ENCODE measurements at places on chromosomes 5 and 9.

DNA sequence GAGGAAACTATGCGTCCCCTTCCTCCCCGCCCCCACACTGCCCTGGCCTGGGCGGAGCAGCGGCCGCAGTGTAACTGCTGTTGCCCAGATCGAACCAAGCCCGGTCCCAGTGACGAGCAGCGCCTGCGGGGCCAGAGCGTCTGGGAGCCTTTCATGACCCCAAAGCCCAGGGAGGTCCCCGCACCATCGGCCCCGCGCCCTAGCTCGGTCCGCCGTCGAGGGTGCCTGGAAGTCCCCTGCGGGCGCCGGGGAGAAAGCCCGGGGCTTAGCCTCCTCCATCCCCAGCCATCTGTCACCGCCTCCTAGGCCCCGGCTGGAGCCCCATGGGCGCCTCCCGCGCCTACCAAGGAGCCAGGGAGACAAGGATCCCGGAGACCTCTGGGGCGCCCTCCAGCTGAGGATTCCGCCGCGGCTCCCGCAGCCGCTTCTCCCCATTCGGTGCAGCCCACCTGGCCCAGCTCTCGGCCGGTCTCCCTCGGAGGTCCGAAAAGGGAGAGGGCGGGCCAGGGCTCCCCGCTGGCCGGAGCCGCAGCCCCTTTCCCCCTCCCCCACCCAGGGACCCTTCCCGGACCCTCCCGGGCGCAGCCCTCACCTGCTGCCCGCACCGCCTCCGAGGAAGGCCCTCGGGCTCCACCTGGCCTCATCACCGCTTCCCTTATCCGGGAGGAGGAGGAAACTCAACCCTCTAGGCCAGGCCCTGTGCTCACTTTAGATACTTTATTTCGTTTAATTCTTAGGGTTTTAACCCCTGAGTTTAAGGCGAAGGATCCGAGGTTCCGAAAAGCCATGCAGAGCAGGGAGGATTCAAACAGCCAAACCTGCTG is 45.6 kb downstream of the APTX start:
- DNase-seq = no peak

GRCh38 chr5:67094476-67095300 is 101.9 kb downstream of the CD180 start:
- no peak for DNase-seq

- no peak for DNase-seq
Measured at GRCh38 chr5:90307322-90307721, 102.2 kb downstream of the CETN3 start.

DNA sequence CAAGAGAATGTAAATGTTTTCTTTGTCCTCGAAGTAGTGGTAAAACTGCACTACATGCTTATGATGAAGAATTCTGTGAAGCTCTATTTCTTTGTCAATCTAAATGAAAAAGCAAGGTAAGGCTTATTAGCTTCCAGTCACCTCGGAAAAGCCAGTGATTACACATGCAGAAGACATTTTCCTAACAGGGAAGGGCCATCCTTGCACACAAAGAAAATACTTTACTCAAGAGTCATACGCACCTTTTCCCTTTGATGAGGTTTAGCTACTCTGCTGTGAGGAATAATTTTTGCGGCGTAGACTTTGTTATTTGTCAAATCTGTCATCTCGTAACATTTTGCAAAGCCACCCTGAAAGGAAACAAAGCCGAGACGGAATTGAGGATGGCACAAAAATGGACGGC is 1.1 kb downstream of the PLK2 start:
- DNase-seq = no peak

DNA sequence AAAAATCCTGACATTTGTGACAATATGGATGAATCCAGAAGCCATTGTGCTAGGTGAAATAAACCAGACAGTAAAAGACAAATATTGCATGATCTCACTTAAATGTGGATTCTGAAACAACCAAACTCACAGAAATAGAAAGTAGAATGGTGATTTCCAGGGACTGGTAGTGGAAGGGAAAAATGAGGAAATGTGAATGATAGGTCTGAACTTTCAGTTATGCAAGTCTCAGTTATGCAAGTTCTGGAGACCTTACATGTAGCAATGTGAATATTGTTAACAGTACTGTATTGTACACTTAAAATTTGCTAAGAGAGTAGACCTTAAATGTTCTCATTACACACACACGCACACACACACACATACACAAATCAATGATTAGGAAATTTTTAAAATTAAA is 84.9 kb downstream of the SLCO4C1 start:
- no peak for DNase-seq

DNA sequence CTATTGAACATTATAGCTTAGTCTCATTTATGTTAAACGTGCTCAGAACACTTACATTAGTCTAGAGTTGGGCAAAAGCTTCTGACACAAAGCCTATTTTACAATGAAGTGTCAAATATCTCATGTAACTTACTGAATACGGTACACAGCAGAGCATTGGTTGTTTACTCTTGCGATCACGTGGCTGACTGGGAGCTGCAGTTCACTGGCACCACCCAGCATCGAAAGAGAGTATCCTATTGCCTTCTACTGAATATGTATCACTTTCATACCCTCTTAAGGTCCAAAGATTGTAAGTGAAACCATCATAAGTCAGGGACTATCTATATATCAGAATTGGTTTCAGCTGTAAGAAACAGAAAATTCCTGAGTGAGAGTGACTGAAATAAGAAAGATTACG is 42.6 kb upstream of the OSMR start:
- DNase-seq = no peak

DNA sequence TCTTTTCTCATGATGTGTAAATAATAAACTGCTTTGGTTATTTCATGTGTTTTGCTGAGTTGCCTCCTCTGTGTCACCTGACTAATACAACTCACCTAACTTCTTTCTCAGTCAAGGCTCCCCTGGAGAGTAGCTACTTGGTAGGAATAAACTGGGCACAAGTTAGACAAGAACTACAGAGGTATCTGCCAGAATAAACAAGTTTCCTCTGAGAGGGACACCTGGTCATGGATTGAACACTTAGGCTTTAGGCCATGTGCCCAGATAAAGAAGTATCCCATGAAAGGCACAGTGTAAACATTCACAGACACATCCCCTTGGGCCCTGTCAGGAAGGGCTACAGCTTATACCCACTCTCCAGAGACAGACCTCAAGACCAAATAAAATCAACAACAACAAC is 532.5 kb downstream of the KIF4B start:
- DNase-seq = no peak

DNA sequence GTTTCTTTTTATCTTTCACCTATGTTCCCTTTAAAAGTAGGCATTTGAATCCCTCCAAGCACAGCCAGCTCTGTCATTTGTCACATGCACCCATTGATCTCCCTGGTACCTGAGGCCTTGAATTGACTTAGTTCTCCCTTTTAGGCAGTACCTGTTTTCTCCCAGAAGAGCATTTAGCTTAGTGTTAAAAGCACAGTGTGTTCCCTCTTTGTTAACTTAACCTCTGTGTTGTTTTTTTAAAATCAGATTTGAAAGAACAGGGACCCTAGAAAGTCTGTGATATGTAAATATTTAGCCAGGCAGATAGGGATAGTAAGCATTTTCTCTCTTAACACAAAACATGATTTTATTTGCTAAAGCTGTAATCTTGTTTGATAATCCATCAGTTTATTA is 113.8 kb upstream of the SPATA31D4 start:
- no peak for DNase-seq

GRCh38 chr9:71690063-71690688 is 78.1 kb downstream of the CEMIP2 start:
- no peak for DNase-seq

- no peak for DNase-seq
Measured at GRCh38 chr5:143249851-143250250, 153.6 kb downstream of the NR3C1 start.

- no peak for DNase-seq
Measured at GRCh38 chr5:16901021-16901644, 35.0 kb downstream of the MYO10 start.

DNA sequence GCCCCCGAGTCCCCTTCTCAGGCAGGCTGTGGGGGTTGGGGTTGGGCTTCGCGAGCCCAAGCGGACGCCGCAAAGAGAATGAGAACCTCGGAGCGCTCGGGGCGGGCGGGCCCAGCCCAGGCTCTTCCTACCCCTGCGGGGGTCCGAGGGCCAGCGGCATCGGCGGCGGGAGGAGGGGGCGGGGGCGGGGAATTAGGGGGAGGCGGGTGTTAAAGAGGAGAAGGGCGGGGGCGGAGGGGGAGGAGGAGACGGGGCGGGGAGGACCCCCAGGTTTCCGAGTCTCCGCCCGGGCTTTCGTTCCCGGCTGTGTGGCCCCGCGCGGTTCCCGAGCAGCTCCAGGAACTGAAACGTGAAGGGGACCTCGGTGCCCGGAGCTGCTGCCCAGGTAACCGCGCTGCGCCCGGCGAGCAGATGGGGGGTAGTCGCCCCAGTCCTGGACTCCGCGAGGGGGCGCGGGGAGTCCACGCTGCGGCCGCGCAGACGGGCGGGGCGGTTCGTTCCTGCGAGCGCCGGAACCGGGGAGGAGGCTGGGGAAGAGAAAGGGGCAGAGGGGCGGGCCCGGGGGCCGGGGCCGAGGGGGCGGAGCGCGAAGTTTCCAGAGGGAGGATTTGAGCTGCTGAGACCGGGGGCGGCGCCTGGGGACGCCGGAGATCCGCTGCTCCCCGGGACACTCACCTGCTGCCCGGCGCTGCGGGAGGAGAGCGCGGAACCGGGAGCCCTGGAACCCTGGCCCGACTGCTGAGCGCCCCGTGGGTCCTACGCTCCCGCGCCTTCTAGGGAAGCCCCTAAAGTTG is 38.4 kb upstream of the PLEKHG4B start:
- no peak for DNase-seq

DNA sequence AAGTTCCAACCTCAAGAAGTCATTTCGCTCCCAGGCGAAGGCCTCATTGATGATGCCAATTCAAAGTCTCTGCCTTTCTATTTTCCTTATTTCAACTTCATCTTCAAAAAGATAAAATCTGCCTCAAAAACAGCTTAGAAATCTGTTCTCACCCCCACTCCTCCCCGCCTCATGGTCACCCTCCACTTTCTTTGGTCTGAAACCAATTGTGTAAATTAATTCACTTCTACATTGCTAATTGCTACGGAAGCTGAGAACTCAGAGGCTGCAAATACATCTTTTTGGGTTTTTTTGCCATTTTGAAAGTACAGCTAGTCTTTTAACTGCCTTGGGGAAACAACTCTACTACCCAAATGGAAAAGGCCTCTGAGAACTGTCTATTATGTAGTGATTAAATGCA is 350.0 kb upstream of the SLC24A2 start:
- DNase-seq = no peak

GRCh38 chr9:132037458-132037857 is 42.2 kb downstream of the MED27 start:
- no peak for DNase-seq

DNA sequence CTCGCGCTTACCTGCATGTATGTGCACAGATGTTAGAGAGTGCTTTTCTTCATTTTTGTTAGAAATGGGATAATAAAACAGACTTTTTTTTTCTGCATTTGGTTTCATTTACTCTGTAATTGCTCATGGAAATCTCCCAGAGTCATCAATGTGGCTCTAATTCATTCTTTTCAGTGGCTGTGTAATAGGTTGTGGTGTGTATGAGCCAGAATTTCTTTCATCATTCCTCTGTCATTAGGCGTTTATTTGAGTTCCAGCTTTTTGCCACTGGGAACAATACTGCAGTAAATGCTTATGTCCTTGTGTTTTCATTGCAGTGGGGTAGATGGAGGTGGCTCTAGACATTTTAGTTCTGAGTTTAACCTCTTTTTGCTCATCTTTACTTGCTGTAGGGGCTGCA is 118.9 kb downstream of the NXNL2 start:
- no peak for DNase-seq

DNA sequence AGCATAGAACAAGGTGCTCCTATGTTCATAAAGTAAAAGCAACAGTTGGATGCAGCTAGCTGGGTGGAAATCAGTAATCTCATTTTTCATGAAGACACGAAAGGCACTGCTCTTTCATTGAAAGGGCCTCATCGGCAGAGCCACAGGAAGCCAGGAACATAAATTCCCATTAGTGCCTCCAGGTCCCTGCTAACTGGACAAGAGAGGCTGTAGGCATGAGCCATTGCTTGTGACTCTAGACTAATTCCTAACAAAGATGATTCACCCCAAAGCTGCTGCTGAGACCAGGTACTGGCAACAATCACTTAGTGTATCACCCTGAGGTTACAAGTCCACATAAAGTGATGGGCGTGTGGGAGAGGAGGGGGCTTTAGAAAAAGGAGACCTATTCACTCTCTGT is 141.8 kb downstream of the BRINP1 start:
- no peak for DNase-seq

- DNase-seq = no peak
Measured at GRCh38 chr5:9339206-9339818, 206.6 kb downstream of the SEMA5A start.

DNA sequence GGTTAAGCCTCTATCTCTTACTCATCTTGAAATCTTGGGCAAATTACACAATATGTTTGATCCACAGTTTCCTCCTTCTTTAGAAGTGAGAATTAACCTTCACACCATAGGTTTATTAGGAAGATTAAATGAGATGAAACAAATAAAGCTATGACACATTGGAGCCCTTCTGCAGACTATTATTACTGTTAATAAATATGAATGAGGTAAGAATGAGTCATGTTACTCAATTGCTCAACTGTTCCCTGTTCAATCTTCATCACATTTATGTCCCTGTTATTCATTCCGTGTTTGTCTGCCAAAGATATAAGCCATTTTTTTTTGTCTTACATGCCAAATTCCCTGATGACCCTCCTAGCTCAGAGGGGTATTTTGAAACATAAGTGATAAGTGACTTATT is 52.1 kb upstream of the PAPPA start:
- no peak for DNase-seq

All from hematopoietic multipotent progenitor cell treated with erythropoietin and hydrocortisone succinate and interleukin-3 and kit ligand, for 15 days (in vitro differentiated cells).